ENCODE measurements at places on chromosomes 12 and 14.

GRCh38 chr12:89752341-89752740 lies 43.7 kb upstream of the ATP2B1 start:
- no peak for DNase-seq

DNA sequence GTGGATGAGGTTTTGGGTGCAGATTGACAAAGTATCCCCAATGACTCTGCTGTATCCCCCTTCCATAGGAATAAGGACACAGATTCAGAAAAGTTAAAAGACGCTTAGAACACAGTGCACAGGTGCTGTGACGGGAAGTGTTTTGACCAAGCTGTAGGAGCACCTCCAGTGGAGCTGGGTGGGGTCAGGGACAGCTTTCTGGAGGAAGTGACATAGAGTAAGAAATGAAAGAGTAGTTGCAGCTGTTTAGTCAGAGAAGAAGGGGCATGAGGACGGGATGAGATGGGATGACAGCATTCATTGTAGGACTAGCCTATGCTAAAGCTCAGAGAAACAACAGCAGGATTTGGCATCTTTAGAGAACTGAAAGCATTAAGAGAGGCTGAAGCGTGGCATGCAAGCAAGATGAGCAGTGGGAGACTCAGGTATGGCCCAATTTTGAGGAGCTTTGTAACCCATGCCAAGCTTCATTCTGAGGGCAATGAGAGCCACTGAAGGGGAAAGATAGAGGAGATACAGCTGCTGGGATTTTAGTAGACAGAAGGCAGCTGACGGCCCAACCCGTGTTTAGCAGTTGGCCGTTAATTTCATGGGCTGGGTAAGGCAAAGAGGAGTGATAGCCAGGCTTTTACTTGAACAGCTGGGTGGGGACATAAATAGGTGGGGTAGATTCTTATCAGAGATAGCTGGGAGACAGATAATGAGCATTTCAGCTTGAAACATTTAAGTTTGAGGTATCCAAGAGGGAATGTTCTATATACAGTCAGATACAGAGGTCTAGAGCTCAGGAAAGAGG lies 131.8 kb upstream of the KRAS start:
- DNase-seq = no peak

DNA sequence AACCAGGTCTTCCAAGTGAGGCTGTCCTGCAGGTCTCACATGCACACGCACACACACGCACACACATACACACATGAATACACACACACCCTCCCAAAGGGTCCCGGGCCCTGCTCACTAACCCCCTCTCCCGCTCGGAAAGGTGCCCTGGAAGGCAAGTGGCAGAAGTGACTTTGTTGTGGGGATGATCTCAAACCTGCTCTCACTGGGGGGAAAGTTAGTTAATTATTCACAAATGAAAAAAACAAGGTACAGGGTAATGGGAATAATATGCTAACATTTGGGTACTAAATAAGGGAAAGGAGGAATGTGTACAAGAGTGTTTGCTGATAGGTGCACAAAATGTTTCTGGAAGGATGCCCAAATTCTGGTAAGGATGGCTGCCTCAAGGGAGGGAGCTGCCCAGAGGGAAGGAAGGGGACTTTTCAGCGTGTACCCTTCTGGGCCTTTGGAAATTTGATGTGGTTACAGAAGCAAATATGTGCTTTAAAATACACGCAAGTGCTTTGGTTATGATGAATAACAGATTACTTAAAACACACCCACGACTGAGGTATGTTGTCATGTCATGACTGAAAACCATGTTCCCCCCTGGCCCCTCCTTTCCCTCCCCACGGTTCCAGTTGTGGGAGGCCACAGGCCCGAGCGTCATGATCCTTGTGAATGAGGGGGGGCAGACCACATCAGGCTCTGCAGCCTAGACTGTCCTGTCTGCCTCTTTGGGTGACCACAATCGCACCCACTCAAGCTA lies 43.3 kb upstream of the PLEKHG6 start:
- peak; percentile 31 for DNase-seq

- no peak for DNase-seq
Observed at GRCh38 chr14:102568115-102568614, 24.3 kb upstream of the RCOR1 start.

DNA sequence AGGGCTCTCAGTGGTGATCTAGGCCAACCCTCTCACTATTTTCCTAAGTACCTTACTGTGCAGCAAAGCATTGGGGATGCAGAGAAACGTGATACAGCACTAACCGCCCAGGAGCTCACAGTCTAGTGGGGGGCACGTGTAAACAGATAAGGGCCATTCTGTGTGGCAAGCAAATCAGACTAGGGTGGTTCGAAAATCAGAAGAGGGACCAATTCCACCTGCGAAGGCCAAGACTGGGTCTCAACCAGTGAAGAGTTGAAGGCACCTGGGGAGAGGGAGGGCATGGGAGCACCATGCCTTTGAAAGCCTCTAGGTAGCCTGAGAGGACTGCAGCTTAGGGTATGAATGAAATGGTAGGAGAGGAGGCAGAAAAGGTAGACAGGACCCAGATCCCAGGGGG lies 2.2 kb downstream of the PITPNM2 start:
- DNase-seq = no peak

GRCh38 chr14:23627961-23628360 lies 8.2 kb upstream of the DHRS2 start:
- DNase-seq = peak; percentile 31

DNA sequence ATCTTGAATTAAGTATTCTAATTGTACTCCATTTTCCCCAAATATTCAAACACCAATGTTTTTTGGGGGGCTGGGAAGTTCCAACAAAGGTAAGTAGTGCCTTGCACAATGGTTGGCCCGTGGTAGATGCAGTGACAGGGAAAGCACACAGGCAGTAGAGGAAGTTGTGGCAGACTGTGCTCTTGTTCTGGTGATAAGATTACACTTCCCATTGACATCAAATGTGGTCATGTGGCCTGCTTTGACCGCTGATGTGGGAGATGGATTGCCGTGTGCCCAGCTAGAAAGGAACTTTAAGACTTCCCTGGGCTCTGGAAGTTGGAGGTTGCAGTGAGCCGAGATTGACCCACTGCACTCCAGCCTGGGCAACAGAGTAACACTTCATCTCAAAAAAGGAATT lies 223.8 kb downstream of the VRK1 start:
- DNase-seq = no peak

DNA sequence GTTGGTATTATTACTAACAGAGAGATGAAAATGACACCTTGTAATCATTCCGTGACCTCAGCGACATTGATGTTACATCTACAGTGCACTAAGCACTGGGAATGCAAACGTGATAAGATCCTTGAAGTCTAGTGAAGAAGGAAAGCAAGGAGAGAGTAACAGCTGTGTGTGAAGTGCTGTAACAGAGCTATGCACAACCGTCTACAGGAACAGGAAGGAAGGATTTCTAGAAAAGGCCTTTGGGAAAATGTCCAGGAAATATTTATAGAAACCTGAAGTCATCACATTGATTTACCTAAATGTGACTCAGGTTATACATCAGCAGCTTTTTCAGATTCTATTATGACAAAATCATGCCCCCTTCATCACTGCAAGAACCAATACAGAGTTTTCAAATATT lies 304.2 kb upstream of the AMIGO2 start:
- DNase-seq = peak; percentile 39

DNA sequence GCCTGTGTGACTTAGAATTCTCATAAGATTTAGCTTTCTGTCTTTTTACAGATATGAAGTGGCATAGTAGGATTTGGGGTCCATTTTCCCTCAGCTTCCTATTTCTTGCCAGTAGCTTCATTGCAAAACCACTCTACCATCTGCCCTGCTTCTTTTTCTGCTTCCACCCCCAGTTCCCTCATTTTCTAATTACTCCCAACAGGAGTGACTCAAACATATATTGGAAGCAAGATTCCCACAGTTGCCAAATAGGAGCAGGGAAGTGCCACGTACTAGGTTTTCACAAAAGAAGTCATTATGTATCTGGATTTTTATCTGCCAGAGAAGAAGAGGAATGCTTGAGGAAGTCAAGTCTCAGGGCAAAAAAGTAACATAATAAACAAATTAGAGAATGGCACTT lies 64.1 kb downstream of the ANO4 start:
- DNase-seq = peak; percentile 79

DNA sequence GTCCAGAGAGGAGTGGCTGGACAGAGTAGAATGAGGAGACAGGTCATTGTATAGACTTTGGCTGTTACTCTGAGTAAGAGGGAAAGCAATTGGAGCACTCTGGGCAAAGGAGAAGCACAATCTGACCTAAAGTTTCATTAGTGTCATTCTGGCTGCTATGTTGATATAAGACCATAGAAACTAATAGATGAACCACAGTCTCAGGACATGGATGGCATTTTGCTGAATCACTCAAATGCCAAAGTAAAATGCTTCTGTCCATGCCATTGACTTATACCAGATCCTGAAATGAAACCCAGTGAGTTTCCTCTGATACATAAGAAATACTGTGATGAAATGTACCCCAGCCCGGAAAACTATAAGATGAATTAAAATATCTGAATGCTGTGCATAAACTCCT lies 65.8 kb upstream of the COCH start:
- DNase-seq = peak; percentile 2

- peak; percentile 75 for DNase-seq
Observed at GRCh38 chr14:93527203-93527607, 96.5 kb downstream of the UNC79 start.

GRCh38 chr14:33686218-33686617 lies 264.7 kb downstream of the EGLN3 start:
- peak; percentile 66 for DNase-seq

- DNase-seq = peak; percentile 80
Observed at GRCh38 chr12:109625131-109625559, 51.6 kb downstream of the MVK start.

GRCh38 chr12:49664591-49665239 lies 41.4 kb downstream of the PRPF40B start:
- DNase-seq = peak; percentile 16

- peak; percentile 96 for DNase-seq
Observed at GRCh38 chr14:103624860-103625259, 4.2 kb upstream of the KLC1 start.

DNA sequence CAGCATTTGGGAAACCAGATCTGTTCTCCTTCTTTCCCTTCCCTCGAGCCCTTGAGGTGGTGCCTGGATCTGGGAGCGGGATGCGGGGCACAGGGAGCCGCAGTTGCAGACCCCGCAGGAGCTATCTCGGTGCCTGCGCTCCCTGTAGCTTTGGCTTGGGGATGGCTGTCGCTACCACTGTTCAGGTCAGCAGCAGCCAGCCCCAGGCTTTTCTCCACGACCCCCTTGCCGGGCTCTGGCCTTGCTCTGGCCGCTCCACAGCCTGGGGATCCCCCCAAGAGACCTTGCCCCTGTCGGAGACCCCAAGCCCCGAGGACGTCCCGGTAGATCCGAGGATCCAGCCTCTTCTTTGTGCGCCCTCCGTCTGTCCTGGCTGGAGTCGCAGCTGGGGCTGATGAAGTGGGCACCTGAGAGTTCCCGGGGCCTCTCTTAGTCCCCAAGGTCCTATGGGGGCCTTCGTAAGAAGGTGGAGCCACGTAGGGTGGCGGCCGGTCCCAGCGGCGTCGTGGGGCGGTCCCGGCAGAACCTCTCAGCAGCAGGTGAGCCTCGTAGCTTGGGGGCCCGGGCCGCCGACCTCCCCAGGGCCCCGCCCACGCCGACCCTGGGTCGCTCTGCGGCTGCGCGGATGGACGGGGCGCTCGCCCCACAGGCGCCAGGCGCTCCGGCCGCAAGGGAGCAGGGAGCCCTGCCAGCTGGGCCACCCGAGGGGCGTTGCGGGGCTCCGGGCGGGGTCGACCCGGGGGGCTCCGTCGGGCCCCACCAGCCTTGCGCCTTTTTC lies 1.3 kb downstream of the DDN start:
- DNase-seq = no peak

- DNase-seq = no peak
Observed at GRCh38 chr14:94593749-94594431, 12.7 kb downstream of the SERPINA5 start.

DNA sequence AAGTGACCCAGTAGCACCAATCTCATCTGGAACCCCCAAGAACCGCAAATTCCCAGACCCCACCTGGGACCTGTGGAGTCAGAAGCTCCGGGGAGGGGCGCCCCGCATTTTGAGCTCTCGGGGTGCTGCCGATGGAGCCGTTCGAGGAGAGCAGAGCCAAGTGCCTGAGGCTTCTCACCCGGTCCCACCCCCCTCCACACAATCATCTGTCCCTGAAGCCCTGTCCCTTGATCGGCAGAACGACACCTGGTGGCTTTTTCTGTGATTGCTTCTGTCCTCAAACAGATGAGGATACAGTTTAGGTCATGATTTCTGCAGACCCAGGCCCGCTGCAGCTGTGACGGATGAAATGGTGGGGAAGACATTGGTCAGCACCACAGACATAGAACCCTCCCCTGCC lies 74.7 kb downstream of the NOC4L start:
- no peak for DNase-seq

- no peak for DNase-seq
Observed at GRCh38 chr12:6426882-6427671, 17.7 kb upstream of the CD27 start.

- peak; percentile 30 for DNase-seq
Observed at GRCh38 chr14:61388173-61388975, 67.0 kb downstream of the PRKCH start.

DNA sequence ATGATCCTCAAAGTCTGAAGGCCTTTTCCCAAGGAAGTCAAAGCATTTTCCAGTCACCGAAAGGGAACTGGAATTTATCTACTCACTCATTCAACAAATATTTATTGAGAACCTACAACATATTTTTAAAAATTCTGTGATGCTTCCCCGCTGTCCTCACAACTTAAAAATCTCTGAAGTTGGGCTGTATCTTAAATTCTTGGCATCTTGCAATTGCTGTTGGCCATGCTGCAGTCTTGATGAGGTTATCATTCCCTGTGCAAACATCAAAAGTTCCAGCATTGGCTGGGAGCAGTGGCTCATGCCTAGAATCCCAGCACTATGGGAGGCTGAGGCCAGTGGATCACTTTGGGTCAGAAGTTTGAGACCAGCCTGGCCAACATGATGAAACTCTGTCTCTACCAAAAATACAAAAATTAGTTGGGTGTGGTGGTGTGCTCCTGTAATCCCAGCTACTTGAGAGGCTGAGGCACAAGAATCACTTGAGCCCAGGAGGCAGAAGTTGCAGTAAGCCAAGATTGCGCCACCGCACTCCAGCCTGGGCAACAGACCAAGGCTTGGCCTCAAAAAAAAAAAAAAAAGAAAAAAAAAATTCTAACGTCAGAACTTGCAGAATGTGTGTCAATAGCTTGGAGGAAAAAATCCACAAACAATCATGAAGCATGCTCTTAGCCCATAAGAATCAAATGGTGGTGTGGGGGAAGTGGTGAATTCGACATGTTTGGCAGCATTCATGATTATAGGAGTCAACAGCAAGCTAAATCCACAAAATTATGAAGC lies 34.9 kb downstream of the CCDC177 start:
- DNase-seq = peak; percentile 68

- DNase-seq = no peak
Observed at GRCh38 chr12:87656311-87656710, 372.9 kb downstream of the C12orf50 start.

DNA sequence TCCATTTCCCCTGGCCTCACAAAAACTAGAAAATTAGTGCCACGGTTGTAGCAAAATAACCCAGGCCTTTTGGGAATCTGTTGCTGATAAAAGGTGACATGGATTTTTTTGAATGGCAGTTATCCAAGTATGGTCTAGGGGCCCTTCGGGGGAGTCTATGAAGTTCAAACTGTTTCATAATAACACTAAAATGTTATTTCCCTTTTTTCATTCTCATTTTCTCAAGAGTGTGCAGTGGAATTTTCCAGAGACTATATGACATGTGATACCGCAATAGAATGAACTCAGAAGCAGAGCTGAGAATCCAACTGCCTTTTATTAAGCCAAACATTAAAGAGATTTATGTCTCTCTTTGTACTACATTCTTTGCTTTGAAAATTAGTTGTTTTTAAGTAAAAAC lies 26.9 kb downstream of the GSTZ1 start:
- no peak for DNase-seq
